Stimulated activated CD4-positive, alpha-beta T cell treated with anti-CD3 and anti-CD28 coated beads, TNF-alpha, amount 100 ng/mL, for 24 hours (primary cell): ENCODE measurements at places on chromosomes 5 and 9.

GRCh38 chr9:86503942-86504341 lies 149.7 kb upstream of the TUT7 start:
- DNase-seq, result no peak

GRCh38 chr5:57004800-57005199 lies 52.9 kb upstream of the MIER3 start:
- no peak for DNase-seq

DNA sequence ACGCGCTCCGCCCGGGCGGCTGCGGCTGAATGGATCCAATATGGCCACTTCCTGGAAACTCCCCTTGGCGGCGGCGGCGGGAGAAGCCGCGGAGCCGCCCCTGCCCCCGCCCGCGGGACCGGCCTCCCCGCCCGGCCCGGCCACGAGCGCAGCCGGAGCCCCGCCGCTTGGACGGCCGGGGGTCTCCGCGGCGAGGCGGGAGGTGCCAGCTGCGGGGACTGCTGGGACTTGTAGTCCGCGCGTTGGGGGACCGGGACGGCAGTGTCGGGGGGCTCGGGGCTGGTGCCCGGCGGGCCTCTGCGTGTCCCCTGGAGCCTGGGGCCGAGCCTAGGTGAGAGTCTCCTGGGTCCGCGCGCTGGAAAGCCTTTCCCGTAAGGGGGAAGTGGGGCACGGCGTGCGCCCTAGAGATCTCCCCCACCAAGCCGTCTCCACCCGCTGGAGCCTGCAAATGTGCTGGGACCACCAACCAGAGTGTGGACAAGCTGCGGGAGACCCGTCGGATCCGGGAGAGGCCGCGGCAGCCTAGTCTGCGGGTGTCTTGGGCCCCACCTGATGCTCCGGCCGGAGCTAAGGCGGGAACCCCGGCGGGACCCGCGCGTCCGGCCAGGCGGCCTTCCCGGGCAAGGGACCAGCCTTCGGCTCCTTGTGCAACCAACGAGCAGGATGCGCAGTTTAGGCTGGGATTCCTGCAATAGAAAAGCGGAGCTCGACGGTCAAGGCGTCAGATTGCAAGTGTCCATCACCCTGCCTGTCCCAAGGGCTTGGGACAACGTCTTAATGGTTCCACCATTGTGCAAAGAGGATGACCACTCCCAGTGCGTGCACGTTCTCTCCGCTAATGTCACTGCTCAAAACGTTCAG lies at the start of gene SEPTIN8:
Gene SEPTIN8, minus strand, starts transcription at position 31 of the 861 bp plus-strand sequence. CDS start 102 bp downstream, outside the sequence.
- peak; percentile 32 for DNase-seq

DNA sequence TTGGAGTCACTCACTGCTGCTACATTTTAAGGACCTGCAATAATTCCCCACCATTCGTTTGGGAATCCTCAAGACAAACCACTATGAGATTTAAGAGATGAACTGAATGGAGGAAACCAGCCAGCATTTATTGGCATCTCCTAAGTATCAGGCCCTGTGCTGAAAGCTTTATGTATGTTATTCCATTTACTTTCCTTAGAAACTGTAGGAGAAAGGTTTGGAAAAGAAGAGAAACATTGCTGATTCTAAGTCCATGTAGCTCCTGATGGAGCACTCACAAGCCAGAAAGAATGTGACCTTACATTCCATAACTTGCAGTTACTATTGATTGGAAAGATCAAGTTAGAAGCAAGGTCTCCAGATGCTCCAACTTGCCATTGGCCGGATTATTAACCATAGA lies 267.4 kb downstream of the GAS1 start:
- DNase-seq, result no peak

GRCh38 chr5:137668637-137669036 lies 67.3 kb downstream of the KLHL3 start:
- no peak for DNase-seq

DNA sequence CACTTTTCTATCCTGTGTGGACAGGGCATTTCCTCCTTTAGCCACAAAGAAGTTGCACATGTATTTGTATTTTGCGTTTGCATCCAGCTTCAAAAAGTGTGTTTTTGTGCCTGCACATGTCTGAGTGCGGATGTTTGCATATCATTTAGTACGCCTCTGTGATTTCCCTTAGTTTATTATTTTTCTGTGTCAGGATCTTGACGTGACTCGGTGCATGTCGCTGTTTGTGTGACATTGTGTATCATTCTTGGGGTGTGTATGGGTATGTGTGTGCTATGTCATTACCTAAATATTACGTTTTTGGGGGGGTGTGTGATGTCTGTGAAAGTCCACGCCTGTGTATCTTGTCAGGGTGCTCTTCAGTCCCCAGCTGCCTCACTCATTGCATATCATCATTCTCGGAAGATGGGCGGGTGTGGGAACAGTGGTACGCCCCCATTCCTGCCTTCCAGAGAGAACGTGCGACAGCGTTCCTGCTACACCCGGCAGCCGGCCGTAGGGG lies 416 bp upstream of the PAIP2 start:
- DNase-seq, result no peak

DNA sequence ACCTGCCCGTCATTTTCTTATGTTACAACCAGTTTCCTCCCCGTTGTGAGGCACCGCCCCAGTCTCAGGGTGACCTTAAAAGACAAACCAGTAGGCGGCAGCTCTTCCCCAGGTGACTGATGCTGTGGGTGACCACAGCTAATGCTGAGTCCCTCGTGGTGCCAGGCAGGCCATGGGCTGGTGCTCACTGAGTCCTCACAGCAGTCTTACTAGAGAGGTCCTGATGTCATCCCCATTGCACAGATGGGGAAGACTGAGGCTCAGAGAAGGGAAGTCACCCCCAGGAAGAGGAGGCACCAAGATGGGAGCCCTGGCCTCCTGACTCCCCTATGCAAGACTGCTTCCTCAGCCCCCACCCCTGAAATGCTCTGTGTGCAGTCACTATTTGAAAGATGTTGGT lies 978 bp downstream of the CFAP157 start:
- DNase-seq, result no peak

DNA sequence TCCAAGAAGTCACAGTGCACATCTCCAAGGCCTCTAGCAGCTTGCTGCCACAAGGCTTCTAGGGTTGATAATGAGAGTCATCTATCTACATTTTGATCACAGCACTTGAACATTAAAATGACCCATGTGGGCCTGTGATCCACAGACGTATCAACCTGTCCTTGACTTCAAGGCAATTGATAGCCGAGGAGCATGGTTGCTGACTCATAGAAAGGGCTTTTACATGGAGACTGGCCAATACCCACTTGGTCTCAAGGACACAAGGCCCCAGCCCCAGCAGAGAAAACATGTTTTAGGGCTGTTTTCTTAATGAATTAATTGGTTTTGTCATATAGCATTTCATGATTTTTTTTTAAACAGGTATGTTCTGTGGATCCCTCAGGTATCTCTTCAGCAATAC lies 314.0 kb downstream of the SEMA5A start:
- no peak for DNase-seq

- DNase-seq, result no peak
These were observed 5.1 kb upstream of the NFIB start for GRCh38 chr9:14318934-14319580.

DNA sequence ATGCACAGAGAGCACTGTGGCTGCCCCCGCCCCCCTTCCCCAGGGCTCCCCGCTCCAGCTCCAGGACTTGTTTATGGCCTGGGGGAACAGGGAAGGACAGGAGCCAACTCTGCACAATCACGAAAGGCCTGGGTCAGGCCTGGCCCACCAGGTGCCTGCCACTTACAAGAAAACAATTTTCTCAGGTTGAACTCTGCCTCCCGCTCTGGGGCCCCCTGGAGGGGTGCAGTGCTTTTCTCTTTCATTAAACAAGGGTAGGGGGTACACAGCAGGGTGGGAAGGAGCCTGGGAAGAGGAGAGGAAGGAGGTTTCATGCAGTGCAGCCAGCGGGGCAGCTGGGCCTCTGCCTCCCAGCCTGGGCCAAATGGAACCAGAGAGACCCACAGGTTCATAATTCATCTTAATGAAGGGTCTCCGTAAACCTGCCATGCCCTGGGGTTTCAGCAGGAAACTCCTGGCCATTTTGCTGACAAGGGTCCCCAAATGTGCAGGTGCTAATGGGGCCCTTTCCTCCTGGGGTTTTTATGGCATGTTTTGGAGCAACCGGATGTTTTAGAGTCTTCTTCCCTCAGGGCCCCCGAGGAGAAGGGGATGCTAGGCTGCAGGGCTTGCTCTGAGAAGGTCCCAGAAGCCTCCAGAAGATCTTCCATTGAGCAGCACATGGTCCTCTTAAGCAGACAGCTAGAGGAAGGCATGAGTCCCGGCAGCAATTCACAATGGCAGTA lies 219.8 kb downstream of the SLIT3 start:
- no peak for DNase-seq

GRCh38 chr9:81077572-81077971 lies 611.8 kb downstream of the TLE1 start:
- no peak for DNase-seq

- DNase-seq, result no peak
These were observed 113.6 kb upstream of the FER start for GRCh38 chr5:108634010-108634616.

GRCh38 chr9:29220596-29221251 lies 1647.4 kb upstream of the C9orf72 start:
- no peak for DNase-seq

DNA sequence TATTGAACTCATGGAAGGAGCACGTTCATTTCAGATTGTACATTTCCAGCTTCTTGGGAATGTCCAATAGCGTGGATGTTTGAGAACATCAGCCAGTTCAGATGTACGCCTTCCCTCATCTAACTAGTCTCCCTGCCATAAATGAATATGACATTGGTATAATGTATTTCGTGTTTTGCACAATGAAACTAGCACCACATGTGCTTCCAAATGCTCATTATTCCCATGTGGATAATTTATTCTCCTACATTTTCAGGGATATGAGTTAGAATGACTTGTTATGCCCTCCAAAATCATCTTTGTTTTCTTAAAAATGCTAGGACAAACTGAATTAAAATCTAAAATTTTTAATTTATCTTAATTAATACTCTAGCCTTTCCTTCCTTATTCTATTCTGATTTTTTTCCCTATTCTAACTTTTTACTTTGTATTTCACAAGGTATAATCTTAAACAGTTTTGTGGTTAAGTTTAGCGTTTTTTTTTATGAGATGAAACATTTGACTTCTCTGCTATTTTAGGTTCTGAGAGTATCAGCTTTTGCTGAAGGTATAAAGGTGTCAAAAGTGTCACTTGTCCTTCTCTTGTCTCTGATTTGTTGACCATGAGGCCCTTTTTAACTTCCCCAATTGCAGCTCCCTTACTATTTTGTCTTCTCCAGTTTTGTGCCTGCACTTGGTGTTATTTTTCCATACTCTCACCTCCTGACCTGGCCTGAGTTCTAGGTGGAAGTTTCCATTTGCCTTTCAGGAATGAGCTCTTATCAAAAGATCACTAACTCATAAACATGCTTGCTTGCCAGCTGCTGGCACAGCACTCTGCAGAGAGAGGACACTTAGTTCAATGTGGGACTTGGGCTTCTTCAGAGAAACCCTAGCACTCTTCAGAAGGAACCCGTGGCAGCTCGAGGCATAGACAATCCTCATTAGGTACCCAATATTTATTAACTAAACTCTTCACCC lies 106.8 kb downstream of the FRMD3 start:
- DNase-seq, result no peak

DNA sequence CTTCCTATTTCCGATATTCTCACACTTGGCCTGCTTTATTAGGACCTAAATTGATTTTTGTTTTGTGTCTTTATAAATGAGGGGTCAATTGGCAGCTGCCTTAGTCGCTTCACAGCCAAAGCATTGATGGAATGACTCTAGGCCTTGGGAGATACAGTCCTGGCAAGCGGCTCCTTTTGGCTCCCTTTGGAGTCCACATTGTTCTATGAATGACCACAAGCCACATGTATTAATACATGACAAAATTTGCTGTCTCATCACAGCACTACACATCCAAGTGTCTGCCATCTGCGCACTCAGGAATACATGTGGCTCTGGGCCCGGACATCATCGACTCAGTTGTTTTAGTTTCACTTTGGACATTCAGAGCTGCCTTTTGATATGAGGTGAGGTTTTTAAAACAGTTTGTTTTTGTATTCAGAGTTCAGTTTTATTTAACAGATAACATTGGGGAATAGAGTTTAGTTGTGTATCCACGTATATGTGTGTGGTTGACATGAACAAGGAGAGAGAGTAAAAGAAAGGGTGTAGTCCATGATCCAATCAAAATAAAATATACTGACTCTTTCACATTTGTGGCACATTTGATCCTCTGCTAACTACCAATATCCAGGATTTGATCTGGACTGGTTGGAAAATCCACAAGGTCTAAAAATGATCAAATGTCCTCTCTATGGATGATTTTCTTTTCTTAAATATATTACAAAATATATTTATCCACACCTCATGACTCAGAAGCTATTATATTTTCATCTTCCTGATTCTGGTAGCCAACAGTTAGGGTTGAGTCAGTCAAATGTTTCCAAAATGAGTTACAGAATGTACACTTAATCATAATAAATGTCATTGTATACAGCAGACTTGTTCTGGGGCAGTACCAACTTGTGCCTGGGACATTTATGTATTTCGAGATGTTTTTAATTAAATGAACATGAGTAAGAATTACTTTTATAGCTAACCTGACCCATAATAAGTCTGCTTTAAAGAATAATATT lies 114.0 kb upstream of the MTAP start:
- no peak for DNase-seq

DNA sequence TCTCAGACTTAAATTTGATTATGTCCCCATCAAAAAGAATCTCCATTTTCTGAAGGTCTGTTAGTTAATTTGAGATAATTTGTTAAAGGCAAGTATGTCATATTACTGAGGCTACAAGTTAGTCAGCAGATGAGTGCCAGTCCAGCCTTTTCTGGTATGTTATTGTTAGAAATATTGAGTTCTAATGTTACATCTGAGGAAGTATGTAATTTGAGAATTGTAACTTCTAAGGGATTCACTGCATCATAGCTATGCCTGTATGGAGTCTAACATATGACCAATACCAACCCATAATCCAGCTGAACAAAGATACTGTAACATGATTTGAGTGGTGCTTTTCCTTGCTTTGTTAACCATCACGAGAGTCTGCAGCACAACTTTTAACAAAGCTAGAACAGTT lies 13.9 kb downstream of the SLC23A1 start:
- DNase-seq, result no peak
